ENCODE measurements at places on chromosomes 5 and 9.

DNA sequence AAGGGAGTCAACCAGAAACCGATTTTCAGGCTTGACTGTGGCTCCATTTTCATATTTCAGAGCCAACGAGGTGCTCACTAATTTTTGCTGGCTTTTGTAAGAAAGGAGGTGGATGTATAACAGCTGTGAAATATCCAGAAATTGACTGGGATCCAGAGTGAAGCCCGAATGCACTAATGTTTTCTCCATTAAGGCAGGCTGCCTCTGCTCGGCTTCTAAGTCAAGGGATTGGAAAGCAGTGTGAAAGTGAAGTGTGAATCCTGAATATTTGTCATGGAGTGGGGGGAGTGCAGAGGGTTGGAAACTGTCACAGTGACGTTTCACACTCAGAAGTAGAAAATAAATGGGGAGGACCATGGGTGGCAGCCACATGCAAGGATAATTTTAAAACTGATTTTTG, 237.4 kb downstream of the GOLPH3 start:
- no peak for DNase-seq

GRCh38 chr9:10479172-10479571, 133.6 kb downstream of the PTPRD start:
- DNase-seq, result peak; percentile 40

DNA sequence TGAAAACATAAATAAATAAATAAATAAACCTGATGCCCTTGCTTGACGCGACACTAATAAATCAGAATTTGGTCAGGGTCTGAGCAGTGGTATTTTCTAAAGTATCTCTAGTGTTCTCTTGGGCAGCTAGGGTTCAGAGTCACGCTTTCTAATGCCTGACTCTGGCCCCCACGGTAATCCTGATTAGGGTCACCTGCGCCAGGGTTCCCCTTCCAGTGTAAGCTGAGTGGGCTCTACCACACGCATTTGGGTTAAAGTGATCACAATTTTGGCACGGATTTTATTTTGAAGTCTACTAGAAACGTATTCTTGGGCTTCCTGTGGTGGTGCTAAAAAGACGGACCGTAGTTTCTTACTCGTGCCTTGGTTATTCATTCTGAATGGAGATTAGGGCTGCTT, 651 bp downstream of the TTC1 start:
- DNase-seq, result no peak

DNA sequence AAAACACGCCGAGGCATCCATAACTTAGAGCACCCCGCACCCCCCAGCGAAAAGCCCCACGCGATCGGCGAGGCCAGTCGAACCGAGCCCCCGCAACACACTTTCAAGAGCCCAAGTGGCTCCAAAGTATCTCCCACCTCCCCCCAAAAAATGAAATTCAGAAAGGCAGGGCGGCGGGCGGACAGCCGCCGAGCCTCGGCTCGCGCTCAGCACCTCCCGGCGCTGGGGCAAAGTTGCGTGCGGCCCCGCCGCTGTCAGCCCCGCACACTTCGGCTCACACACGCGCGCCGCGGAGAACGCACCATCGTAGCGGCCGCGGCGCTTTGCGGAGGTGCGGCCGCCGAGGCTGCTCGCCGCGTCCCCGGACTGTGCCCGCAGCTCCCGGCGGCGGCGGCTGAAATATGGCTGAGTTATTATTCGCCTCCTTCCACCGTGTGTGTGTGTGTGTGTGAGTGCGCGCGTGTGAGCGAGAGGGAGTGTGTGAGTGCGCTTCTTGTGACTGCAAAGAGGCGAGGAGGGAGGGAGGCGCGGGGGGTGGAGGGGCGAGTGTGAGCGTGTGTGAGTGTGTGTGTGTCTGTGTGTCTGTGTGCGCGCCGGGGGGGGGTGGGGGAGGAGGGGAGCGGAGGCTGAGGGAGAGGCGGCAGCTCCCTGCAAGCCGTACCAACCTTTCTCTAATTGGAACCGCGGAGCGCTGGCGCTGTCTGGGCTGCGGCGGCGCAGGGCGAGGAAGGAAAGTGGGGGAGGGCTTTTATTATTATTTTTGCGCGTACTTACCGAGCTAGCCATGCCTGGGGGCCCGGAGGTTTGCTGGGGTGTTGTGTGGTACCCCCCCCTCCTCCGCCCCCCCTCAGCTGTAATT, 599 bp downstream of the MLLT3 start:
- DNase-seq, result peak; percentile 66

- peak; percentile 77 for DNase-seq
Observed at GRCh38 chr5:55994495-55994997, at the start of gene IL6ST. Gene IL6ST (minus strand): TSS chr5:55994963. CDS start chr5:55976278, 18,685 bp downstream.

DNA sequence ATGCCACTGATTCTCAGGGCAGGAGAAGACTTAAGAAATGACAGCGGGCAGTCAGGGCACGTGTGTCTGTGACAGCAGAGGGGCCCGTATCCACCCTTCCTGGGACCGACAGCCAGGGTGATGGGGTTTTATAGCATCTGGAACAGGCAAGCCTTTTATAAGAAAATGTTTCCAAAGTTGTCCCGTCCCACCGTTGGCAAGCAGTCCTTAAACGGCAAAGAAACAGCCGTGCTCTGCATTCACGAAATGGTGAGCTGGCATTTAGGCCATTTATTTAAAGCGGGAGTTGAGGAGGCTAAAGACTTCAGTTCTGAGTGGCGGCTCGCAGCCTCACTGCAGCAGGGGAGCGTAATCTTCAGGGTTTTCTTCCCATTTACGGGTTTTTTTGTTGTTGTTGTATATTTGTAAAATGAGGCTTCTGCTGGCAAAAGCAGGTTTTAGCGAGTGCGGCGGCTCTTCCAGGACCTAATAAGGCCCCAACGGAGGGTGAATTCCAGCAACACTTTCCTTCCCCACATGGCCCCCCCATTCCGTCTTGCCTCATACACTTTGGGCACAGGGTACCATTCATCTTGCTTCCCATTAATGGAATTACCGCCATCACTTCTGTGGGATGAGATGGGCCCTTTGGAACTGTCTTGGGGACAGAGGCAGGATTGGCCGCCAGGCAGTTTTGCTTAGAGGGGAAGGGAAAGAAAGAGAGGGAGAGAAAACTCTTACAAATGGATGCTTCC, 15.8 kb downstream of the NEK6 start:
- DNase-seq, result no peak

- no peak for DNase-seq
Observed at GRCh38 chr5:7471710-7472109, 75.8 kb downstream of the ADCY2 start.

DNA sequence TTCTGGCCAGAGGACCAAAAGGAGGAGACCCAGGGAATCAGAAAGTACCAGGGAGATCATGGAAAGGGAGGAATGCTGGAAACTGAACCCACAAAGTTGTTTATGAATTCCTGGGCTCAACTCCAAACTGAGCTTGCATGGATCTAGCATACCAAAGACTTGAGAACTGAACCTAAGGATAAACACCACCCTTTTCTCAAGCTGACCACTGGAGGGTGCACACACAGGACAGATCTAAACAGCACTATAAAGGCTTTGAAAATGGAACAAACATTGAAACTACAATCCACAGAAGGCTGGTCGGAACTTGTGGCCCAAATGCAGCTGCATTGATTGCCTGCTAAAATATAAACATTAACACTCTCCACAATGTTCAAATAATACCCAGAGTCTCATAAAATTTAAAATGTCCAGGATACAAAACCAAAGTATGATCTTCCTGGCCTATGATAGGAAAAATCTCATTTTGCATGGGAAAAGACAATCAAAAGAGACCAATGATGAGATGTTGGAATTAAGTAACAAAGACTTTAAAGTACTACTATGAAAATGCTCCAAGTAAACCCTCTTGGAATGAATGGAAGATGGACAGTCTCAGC, 15.6 kb upstream of the IRF1 start:
- DNase-seq, result peak; percentile 66

DNA sequence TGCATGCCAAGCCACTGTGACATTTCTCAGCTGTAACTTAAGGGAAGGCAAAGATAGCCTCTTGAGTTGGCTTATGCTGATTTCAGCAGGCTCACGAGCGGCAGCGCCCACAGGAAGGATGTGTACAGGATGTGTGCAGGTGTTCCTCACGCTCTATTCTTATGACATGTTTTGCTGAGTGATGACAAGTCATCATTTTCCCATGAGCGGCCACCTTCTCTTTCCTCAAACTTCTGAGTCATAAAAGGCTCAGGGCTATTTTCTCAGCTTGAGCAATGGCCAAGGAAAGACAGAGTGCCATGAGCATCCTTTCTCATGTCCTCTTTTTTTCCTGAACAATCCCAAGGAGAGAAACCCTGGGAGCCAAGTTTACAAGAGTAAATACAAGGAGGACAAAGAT, 365.9 kb downstream of the PLK2 start:
- no peak for DNase-seq

- DNase-seq, result no peak
Observed at GRCh38 chr9:81431641-81432040, 257.7 kb downstream of the TLE1 start.

DNA sequence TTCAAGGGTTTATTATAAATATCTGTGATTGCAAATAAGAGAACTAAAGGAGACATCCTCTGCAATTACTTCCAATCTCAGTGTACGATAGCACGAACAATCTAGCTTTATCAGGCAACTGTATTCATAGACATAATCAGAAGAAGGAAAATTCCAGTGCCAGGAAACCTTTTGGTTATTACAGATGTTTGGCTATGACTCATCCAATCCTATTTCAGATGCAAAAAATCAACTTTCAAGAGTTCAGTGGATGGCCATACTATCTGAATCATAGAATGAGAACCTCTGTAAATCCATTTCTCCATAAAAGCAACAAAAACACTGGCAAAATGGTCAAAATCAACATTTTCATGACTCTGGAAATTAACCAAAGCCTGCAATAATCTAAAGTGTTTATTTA, 37.9 kb downstream of the GAS1 start:
- DNase-seq, result no peak

DNA sequence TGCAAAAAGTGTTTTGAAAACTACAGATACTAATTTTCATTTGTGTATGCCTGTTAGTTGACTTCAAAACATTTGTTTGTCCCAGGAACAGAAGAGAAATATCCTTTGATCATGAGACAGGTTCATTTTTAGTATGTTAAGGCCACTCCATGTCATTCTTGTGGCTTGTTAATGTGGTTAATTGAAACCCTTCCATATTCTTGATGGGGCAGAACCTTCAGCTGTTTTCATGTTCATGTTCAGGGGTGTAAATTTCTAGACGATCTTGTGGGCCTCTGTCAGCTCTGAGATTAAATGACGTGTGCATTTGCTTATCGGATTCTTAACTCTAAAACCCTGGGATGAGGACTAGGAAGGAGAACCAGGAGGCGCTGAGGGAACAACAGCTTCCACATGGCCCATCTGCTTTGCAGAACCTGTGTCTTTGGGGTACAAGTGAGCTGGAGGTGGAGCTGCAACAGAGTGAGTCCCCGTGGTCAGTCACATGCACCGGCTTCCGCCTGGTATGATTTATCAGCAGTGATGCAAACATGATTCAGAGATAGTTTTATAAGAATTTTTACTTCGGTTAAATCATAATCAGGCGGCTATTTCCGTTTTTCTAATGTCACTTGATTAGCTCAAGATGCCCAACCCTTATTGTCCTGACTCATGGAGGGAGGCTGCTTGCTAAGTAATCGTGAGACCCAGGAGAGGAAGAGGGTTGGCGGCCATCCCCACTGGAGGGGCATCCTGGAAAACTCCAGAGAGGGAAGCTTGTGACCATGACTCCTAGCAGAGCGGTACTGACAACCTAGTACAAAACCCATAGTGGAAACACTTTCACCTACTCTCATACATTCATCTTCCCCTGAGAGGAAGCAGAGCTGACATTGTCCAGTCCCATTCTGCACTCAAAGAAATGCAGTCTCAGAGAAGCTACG, 138.4 kb downstream of the C9orf152 start:
- DNase-seq, result no peak

DNA sequence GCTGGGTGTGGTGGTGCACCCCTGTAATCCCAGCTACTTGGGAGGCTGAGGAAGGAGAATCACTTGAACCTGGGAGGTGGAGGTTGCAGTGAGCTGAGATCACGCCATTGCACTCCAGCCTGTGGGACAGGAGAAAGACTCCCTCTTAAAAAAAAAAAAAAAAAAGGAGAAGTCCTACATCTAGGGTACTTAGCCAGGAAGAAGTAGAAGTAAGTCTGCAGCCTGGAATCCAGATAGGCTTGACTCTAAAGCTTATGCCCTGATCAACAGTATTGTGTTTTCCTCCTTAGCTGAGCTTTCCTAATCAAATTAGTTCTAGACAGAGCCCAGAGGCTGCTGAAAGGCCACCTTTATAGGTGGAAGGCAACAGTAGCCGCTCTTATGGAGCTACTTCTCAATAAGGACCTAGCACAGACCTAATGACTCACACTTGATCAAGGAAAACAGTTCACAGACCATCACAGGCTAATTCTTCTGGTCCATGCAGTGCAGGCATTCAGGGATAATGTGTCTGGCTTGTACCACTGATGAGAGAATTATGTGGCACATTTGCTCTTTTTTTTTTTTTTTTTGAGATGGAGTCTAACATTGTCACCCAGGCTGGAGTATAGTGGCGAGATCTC, 105.5 kb upstream of the KLF4 start:
- no peak for DNase-seq

- no peak for DNase-seq
Observed at GRCh38 chr5:148855249-148856008, 29.0 kb downstream of the ADRB2 start.

DNA sequence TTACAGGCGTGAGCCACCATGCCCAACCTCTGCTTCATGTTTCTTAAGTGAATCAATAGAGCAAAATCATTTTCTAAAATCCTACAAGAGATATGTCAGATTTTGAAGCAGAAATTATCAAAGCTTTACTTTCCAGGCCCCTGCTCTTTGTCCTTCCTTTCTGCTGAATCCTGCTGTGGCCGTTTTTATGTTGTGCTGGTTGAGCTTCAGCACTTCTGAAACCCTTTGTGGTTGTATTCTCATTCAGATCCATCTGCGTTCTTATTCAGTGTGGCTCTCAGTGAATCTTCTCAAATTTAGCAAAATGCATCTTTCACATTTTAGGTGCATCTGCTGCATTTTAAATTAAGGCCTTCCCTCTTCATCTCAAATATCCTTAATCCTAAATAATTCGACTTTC, 26.0 kb downstream of the JMY start:
- no peak for DNase-seq

DNA sequence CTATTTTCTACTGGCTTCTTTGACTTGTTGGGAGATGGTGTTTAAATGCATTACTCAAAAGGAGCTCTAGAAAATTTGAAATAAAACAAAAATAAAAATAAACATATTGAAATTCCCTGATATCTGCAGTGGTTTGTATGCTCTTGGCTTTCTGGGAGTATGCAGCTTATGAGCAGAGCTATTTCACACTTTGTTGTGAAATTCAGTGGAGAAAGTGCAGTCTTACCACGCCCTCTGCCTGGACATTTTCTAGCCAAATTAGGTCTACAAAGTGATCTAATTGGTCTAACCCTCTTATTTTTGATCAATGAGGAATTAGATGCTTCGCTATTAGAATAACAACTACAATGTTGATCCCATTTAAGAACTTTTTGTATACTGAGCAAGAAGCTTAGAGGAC, 66.8 kb downstream of the INSYN2B start:
- DNase-seq, result no peak

GRCh38 chr5:11046160-11046559, 285.1 kb upstream of the DAP start:
- peak; percentile 19 for DNase-seq

GRCh38 chr5:17455942-17456341, 42.1 kb upstream of the TAF11L2 start:
- no peak for DNase-seq

GRCh38 chr5:125660231-125660895, 762.8 kb upstream of the GRAMD2B start:
- no peak for DNase-seq

All from HT-29 (cell line).